ENCODE measurements at places on chromosomes 5 and 9.

GRCh38 chr9:77916410-77916819, 115.2 kb downstream of the GNAQ start:
- no peak for DNase-seq

DNA sequence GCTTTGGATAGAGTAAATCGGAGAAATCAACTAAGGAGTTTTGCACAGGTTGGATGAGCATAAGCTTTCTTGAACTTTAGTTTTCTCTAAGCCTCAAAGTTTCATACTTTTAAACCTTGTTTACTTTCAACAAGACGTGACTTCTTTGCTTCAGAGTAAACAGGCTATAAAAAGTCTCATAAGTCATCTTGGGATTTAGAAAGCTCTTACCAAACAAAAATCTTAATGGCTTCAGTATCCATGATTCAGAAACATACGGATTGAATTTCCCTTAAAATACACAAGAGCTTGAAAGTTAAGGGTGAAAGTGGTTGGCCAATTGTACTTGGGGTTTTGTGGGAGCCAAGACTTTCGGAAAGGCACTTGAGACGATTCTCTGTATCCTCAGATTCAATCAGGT, 270.9 kb upstream of the ANKH start:
- DNase-seq = no peak

DNA sequence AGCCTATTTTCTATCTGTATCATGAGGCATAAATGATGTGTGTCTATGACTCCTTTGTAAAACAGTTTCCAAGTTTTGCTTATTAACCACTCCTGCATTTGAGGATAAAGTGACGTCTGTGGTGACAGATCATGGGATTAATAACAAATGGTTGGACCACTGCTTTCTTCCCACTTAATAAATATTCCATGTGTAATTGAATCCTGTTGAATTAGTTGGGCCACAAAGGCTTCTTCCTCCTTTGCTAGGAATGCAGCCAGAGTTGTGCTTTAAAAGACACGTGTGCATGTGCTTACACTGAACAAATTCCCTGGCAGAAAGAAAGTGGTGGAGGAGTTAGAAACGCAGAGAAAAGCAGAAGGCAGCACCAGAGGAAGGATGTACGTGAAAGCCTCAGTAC, 150.2 kb downstream of the ACTBL2 start:
- no peak for DNase-seq

DNA sequence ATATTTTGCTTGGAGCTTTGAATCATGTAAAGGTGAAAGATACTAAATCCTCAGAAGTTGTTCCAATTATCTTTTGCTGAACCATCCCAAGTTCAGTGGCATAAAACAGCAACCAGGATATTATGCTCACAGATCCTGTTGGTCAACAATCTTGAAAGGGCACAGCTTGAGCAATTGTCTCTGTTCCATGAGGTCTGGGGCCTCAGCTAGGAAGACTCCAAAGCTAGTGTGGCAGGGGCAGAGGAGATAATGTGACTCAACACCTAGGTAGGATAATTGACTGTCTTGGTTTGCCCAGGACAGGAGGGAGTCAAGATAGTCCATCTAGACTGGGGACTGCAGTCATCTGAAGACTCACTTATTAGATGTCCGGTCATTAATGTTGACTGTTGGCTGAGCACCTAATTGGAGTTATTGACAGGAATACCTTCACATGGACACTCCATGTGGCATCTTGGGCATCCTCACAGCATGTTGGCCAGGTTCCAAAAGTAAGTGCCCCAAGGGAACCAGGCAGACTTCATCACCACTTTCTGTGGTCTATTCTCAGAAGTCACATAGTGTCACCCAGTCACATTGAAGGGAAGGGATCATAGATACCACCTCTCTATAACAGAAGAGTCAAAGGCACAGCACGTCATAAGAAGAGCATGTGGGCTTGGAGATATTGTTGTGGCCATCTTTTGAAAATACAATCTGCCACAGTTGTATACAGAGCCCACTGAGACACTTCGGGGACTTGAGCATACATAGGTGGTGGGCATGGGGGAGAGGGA, 88.4 kb upstream of the GPBP1 start:
- DNase-seq = no peak

All from neuronal stem cell (in vitro differentiated cells).